ENCODE measurements at places on chromosomes 7 and 10.

DNA sequence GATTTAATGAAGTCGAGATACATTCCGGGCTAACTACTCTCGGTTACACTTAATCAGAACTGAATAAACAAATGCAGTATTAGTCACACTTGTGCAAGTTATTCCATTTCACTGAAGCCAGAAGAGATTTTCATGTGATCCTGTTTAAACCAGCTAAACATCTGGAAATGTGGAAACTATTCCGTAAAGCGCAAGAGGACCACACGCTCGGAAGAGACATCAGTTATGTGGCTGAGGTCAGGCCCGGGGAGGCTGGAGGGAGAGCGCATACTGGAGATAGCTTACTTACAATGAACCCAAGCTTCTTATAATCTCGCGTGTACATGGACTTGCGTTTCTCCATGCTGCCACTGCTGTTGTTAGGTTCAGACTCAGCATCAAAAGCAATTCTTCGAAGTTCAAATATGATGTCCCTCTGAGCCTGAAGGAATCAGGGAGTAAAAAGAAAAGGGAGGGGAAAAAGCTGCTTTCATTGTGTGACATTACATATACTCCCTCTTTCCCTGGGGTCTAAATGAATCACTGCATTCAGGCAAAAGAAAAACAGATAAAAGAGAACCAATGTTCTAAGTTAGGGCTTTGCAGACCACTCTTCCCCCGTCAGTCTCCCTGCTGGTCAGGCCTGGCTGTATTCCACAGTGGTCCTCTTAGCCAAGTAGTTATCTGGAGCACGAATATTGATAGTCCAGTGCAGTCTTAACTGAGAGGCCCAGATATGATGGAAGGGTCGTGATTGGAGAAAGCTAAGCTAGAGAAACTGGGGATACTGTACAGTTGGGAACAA lies 237.4 kb downstream of the ELMO1 start:
- DNase-seq = no peak

DNA sequence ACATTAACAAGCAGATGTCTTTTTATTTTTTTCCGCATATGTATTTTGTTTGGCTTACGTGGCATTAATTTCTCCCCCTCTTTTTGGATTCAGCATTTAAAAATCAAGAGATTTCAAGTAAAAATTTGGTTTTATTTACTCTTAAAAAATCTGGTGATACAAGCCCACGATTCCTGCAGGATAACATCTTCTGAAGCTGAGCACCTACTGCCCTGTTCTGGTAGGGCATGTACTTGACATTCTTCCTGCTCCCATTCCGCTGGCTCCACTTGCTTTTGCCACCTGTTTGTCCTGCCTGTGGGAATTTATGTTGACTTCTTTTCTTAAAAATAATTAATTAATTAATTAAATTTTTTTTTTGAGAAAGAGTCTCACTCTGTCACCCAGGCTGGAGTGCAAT lies 105.2 kb upstream of the SLC25A13 start:
- no peak for DNase-seq

GRCh38 chr7:49845626-49846025 lies 72.2 kb downstream of the VWC2 start:
- no peak for DNase-seq

DNA sequence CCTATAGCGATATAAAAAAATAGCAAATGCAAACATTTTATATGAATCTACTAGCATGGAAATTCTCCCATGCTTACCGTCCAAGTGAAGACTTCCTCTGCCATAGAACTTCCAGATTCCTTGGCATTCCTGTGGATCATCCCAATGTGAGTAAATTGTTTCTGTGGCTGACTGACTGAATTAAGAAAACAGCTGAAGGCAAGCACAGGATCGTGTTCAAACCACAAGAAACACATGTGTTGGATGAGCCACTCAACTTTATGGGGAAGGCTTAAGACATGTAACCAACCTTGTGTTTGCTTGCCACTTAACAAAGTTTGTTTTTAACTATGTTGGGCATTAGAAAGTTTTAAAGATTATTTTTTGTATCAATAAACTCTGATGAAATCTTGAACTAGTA lies 2.6 kb upstream of the MYPN start:
- DNase-seq = no peak

DNA sequence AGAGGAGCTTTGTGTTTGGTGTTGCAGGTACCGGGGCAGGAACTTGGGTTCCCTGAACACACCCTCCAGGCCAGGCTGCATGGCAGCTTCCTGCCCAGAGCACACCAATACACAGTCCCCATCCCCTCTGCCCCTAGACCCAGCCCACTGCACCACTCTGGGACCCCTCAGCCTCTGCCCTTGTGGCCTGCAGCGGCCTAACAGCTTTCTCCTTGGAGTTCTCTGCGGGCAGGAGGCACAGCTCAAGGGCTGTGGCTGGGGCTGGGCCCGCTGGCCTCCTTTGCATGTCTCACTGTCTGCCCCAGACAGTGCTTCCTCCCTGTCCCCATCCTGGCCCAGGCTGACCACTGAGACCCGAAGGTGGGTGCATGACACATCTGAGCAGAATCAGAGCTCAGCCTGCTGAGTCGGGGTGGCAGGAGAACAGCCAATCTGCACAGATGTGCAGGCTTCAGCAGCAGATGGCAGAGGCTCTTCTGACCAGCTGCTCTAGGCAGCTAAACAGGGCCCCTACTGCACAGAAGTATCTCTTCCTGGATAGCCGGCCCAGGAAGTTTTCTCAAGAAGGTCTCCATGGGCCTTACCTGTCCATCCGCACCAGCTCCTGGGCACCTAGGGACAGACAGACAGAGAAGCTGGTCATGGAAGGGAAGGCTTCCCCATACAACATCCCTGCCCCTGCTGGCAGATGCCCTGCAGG lies 20.8 kb downstream of the VSIR start:
- DNase-seq = no peak

DNA sequence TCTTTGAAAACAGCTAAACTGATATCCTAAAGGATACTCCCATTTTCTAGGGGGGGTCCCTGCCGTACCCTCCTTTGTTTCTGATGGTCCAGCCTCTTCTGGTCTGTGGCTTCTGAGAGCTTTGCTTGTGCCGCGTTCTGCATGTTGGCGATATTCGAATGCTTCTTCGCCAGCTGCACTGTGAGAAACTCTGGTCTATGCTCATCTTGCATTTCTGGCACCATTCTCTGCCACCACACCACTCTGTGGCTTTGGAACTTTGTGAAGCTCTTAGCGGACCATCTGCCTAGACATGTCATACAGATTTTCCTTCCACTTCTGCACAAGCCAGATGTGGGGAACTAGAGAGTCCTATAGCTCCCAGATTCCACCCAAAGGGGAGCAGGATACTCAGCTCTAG lies 197.2 kb downstream of the REEP3 start:
- no peak for DNase-seq

GRCh38 chr10:21056461-21056860 lies 159.3 kb upstream of the NEBL start:
- DNase-seq = no peak

DNA sequence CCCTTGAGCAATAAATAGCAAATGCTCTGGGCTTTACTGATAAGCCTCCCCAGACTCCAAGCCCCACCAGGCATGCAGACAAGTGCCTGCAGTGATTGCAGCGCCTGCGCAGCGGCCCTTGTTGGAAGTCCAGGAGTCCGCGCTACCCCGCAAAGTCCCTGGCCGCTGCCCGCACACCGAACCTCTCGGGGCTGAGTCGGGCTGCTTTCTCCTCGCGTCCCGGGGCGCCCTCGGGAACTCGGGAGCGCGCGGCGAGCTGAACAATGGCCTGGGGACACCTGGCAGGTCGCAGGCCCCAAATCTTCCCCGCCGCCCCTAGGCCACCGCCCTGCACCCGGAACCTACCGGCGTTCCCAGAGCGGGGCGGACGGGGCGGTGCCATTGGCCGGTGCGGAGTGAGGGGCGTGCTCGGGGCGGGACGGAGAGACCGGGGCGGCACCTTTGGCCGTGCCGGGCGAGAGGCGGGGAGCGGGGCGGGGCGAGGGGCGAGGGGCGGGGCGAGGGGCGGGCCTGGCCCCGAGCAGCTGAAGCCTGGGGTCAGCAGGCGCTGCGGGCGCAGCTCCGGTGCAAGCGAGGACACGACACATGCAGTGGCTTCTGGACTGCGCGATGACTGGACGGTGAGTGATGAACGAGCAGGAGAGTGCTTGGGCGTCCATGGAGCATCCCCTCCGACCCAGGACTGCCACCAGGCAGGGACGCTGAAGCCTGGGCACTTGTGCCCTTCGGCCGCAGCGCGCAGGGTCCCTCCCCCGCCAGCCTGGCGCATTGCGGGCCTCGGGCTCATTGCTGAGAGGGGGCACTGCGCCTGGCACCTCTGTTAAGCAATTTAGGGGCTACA lies at the start of gene RASSF4:
TSS of gene RASSF4 (plus strand) at position 556 of the 841 bp plus-strand sequence. CDS start 10,401 bp downstream, outside the sequence.
- peak; percentile 76 for DNase-seq

- DNase-seq = no peak
Observed at GRCh38 chr10:12489357-12489756, 140.0 kb downstream of the CAMK1D start.

- no peak for DNase-seq
Observed at GRCh38 chr10:130045801-130046321, 64.8 kb downstream of the C10orf143 start.

- no peak for DNase-seq
Observed at GRCh38 chr7:52080493-52080892, 763.9 kb upstream of the COBL start.

- no peak for DNase-seq
Observed at GRCh38 chr7:136947347-136947746, 78.9 kb downstream of the CHRM2 start.

- no peak for DNase-seq
Observed at GRCh38 chr7:127731431-127732080, 79.6 kb downstream of the SND1 start.

DNA sequence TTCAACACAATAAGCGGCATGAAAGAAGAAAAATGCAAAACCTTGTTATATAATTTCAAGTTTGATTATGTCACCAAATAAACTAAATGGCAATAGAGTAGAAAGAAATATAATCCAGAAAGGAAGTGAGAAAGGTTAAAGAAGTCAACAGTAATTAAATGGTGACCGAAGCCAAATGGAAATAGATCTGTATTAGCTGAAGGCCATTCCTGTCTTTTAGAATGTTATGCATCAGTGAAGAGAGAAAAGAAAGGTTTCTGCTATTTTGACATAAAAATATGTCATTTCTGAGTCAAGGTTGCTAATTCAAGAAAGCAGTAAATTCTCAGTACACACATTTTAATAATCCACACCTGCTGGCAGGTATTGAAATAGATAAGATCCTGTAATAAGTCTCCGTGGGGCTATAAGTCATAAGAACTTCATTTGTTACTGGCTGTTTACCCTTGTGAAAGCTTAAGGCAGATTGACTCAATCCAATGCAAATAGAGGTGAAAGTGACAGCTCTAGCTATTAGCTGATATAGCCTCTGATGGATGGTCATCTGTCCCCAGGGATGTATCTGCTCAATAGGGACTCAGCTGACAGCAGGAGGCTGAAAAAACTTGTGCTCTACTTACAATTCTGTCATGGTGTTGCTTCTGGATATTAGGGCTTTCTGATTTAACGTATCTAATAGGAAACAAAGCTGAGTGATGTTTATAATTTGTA lies 152.1 kb downstream of the FZD1 start:
- DNase-seq = no peak

DNA sequence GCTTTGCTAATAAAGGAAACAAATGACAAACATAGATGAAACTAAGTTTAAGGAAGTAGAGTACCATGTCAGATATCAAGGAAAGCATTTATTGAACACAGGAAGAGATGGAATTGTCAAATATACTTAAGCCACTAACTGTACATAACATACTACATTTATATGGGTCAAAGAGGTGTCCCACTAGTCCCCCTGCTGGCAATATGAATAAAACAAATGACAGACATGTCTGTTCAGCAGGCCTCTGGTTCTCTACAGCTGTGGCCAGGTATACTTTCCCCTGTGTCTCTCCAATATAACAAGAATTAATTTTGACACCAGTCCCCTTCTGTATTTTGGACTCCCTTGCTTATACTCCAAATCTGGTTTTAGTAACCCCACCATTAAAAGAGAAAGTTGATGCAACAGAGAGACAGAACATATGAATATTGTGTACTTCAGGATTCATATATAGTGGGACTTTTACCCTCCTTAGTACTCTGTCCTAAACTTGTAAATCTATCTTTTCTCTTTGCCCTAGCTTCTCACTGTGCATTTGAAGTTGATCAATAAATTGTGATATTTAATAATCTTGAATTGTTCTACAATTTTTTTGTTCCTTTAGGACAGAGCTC lies 42.9 kb downstream of the CD36 start:
- DNase-seq = no peak

DNA sequence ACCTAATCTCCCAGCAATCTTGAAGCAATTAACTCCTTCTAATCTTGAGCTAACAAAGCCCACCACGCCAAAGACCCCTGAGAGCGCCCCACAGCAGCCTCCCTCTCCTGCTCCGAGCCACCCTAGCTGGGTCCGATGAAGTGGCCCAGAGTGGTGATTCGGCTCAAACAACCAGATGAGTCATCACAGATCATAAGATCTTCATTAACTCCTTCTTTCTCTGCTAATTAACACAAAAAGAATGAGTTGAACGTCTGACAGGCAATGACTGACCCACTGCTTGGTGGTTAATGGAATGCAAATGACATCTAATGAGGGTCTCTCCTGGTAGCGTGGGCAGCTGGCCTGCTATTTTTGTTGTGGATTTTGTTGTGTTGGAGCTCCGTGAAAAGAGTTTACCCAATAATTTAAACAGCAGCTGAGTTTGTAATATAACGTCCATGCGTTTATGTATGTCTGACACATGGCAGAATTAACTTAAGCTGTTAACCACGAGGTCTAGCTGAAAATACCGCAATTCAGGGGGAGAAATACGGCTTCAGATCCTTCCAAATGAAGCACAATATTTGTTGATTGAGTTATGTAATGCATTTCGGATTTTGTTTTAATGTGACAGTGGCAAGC lies 161.4 kb downstream of the RAB11FIP2 start:
- no peak for DNase-seq

- DNase-seq = no peak
Observed at GRCh38 chr10:89250865-89251408, 638 bp downstream of the LIPA start.

DNA sequence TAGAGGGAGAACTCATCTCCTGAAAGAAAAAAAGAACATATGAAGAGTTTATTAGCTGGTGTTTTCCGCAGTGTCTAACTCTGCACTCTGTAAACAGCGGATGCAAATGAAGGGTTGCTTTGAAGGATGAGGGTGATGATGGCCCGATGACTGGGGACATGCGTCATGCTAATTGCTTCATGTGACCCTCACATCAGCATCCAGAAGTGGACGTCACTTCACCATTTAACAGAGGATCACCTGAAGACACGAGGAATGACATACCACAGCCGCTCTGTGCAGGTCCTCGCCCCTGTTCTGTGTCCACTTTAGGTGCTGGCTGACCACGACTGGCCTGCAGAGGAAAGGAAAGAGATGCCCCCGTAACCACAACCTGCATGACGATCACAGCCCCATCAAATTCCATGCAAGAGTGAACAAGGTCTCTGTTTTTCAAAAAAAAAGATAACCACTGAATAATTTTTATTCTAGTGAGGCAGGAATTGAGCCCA lies 82.9 kb downstream of the KLF6 start:
- DNase-seq = no peak

- DNase-seq = no peak
Observed at GRCh38 chr10:22615819-22616499, 98.4 kb downstream of the PIP4K2A start.
